NAMALWA (cell line): ENCODE measurements at places on chromosomes 4 and X.

- DNase-seq = no peak
These were observed 512.0 kb upstream of the FAT1 start for GRCh38 chr4:187235456-187236170.

GRCh38 chr4:142293536-142293935 is 552.6 kb downstream of the INPP4B start:
- no peak for DNase-seq

DNA sequence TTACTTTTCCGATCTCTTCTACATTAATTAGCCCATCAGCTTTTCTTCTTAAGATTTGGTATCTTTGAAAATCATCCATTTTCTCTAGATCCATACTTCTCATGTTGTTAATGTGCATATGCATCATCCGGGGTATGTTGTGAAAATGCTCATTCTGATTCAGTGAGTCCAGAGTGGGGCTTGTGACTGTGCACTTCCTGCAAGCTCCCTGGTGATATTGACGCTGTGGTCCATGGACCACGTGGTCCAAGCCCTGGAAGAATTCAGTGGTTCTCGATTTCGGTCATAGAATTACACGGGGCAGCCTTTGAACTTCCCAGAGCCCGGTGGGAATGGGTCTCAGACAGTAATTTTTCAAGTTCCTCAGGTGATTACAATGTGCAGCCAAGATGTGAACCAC is 69.8 kb downstream of the ZFX start:
- DNase-seq = no peak

- no peak for DNase-seq
These were observed 1148.8 kb downstream of the RAPGEF2 start for GRCh38 chr4:160251522-160252170.

GRCh38 chr4:60981534-60981933 is 218.6 kb upstream of the ADGRL3 start:
- no peak for DNase-seq

- DNase-seq = no peak
These were observed 28.2 kb upstream of the MSX1 start for GRCh38 chr4:4831266-4831665.

- DNase-seq = no peak
These were observed 92.7 kb downstream of the TENT5D start for GRCh38 chrX:80512924-80513323.

DNA sequence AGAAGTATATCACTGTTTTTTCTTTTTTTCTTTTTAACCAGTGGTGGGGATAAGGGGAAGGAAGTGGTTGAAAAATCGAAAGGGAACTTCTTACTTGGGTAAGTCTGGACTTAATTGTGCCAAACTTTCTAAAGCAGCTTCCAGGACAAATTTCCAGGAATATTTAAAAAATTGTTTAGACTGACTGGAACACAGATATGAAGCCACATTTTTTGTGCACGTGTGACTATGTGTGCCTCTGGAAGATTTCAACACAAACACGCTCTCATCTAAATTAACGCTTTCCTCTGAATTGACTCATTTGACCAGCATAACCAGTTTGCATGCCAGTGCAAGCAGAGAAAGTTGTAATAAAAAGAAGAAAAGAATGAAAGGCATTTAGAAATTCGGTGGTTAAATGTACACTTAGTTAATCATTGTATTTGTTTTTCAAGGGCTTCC is 18.8 kb upstream of the YTHDC1 start:
- DNase-seq = no peak

- DNase-seq = no peak
These were observed 18.9 kb downstream of the RPS4X start for GRCh38 chrX:72258174-72258573.

DNA sequence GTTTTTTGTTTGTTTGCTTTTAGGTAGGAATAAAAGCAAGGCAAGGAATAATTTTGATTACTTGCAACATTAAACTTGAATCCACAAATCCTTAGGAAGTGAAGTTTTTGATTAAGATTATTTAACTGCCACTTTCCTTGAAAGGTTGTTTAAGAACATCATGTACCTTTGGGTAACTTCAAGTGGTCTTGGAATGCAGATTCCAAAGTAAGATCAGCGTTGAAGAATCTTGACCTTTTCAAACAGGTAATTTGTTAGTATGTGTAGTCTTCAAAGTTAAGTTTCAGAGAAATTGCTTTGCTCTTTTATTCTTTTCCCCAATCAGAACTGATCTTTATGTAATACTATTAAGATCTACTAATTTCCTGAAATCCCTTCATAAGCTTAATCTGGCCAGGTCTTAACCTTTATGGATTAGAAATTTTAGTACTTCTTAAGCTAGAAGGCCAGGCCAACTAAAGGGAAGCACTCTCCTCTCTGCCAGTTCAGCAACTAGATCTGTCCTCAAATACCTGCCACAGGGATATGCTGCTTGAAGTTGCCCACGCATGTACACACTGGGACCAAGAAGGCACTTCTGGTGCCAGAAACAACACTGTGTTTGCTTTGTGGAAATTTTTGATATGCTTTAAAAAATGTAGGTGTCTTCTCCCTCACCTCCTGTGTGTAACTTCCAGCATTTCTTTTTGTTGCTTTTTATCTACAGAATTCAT is 7.4 kb downstream of the NPNT start:
- no peak for DNase-seq

GRCh38 chr4:148054275-148054674 is 322.4 kb downstream of the ARHGAP10 start:
- peak; percentile 34 for DNase-seq

DNA sequence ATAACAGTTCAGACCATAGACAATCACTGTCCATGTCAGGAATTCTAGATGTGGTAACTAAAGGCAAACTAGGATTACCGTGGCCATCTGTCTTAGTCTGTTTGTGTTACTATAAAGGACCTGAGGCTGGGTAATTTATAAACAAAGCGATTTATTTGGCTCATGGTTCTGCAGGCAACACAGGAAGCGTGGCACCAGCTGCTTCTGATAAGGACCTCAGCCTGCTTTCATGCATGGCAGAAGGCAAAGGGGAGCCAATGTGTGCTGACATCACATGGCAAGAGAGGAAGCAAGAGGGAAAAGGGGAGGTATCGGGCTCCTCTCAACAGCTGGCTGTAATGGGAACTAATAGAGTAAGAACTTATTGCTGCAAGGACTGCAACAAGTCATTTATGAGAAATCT is 376.7 kb downstream of the GPM6A start:
- peak; percentile 88 for DNase-seq

DNA sequence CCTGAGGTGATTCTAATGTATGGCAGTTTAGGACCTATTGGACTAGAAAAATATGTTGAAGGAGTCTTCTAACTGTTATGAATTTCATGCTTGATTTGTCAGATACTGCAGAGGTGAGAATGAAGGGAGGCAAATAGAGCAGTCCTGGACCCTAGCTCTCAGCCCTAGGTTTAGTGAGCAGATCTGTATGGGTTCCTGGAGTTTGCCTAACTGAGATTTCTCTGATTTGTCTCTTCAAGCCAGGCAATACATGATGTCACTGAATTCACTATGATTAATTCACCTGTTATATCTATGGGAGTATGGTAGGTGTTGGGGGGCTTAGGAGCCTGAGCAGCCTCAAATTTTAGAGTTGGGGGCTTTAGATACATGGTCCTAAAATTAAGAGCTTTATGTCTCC is 2.6 kb downstream of the MND1 start:
- DNase-seq = peak; percentile 59

DNA sequence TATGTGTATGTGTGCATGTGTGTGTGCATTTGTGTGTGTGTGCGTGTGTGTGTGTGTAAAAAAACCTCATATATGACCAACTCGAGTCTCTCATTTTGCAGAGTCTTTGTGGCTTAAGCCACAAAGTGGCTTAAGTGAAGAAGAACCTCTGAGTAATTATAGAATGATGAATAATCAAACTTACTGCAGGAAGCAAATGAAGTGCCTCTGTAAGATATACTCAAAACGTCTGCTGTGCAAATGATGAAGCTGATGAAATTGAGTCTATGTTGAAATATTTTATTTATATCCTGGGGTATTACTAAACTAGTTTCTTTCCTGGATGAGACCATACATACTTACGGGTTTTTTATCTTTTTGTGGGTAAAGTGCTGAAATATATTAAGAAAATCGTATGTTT is 1198.7 kb downstream of the PCDH7 start:
- DNase-seq = no peak

- no peak for DNase-seq
These were observed 268.6 kb upstream of the SLIT2 start for GRCh38 chr4:19983072-19983471.

DNA sequence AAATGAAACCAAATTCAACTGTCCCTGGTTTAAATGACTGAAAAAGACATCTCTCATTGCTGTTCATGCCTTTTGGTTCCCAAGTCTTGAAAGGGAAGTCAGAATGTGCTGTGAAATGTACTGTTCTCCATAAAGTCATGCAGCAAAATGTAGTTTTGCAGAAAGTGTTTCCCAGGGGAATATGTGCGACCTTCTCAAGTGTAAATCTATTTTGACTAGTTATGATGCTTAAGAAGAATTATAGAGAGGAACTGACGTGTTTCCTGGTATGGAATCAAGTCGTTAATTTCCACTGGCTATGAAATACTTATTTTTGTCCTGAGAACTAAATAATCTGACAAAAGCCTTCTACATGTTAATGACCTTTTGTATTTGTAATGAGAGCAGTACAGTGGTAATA is 223.1 kb downstream of the CLCN4 start:
- DNase-seq = no peak

GRCh38 chr4:108172231-108172752 is 3.6 kb upstream of the LEF1 start:
- peak; percentile 64 for DNase-seq

- DNase-seq = no peak
These were observed 25.5 kb upstream of the FHL1 start for GRCh38 chrX:136121788-136122187.

- DNase-seq = no peak
These were observed 100.0 kb downstream of the SH3KBP1 start for GRCh38 chrX:19787305-19787815.

DNA sequence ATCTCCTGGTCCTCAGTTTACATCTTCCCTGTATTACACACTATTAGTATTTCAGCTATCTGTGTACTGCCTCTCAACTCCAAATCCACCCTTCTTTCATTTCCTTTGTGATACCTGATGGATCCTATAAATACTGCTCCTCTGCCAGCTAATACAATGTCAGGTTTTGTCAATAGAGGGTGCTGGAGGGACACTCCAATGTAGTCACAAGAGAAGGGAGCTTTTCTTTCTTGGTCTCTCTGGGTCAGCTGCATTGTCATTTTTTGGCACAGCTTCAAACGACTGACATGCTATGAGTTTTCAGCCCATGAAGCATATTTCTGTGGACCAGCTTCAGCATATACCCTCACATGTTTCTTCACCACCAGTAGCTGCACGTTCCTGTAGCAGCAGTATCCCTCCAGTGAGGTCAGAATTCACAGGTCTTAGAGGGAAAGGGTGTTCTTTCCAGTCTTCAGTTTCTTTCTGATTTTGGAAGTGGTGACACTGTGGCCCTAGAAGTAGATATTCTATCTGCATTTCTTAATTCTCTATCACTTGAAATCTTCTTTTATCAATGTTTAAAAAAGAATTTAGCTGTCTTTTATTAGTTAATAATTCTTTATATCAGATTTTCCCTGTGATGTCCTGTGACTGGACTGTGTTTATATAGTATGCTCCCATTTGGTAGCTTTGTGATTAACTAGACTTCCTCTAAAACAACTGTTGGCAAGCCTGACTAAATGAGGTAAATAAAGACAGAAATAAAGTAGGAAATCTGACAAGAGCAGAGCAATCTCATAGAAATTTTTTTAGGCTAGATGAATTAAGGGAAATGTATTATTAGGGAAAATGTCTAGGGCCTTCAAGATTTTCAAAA is 60.6 kb downstream of the GABRA2 start:
- DNase-seq = peak; percentile 60

GRCh38 chr4:148349153-148349552 is 93.1 kb downstream of the NR3C2 start:
- DNase-seq = no peak

DNA sequence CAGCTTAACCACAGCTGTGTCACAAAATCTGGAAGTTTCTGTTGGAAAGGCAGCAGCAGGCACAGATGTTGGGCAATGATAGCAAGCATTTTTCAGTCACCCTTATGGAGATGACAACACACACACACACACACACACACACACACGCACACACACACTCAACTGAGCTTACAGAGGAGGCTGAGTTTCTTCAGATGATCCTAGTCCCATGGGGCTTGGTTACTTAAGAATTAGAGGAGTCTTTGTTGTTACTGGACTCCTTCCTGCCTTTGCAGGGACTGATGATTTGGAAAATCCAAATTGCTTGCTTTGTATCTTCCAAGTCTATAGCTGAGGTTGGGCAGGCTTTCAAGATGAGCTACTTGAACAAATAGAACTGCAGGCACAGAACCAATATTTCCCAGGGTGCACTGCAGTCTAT is 740.1 kb upstream of the PITX2 start:
- no peak for DNase-seq

DNA sequence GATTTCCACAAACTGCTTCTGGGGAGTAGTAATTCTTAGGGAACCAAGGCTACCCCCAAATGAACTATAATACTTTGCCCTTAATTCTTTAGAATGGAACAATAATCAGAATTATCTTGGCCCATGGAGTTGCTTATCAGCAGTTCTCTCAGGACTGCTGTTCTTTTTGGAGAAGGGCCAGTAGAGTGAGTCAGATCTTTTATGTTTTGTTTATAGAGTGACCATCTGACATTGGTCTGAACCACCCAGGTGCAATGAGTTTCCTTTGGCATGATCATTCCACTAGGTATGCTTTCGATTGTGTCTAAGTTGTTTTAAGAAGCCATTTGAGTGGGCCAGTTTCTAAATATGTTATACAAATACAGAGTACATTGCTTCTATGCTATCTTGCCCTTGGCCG is 31.8 kb downstream of the PRRG1 start:
- no peak for DNase-seq

- DNase-seq = no peak
These were observed 157.3 kb upstream of the LDB2 start for GRCh38 chr4:17055788-17056187.

DNA sequence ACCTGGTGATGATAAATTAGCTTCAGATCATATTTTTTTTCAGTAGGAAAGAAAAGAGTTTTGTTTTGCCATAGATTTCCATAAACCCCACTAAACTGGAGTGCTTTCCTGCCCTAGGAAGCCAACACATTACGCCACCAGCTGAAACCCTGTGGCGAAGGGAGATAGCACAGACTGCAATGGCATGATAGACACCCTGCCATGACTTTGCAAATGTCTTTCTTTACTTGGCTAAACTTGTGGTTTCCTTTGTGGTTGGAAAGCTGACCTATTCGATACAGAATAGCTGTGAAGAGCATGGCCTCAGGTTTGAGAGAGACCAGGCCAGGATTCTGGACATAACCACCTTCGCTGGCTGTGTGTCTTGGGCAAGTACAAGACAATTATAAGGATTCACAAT is 19.1 kb downstream of the MFAP3L start:
- DNase-seq = no peak

GRCh38 chr4:42466273-42466844 is 69.1 kb downstream of the SHISA3 start:
- no peak for DNase-seq

- no peak for DNase-seq
These were observed 20.5 kb downstream of the TRMT44 start for GRCh38 chr4:8461086-8461485.

- no peak for DNase-seq
These were observed 35.8 kb downstream of the TACC3 start for GRCh38 chr4:1756893-1757779.

GRCh38 chrX:36908801-36909675 is 99.1 kb upstream of the FAM47C start:
- peak; percentile 45 for DNase-seq

- DNase-seq = no peak
These were observed 43.6 kb upstream of the PHOX2B start for GRCh38 chr4:41792166-41792565.
